Esophagus squamous epithelium (tissue), 5 donors: ENCODE measurements at places on chromosomes 2 and 18.

- DNase-seq, result no peak
Measured at GRCh38 chr2:733001-733400, 55.8 kb upstream of the TMEM18 start.

GRCh38 chr2:120466704-120467054 is 120.7 kb downstream of the INHBB start:
- DNase-seq, result no peak

DNA sequence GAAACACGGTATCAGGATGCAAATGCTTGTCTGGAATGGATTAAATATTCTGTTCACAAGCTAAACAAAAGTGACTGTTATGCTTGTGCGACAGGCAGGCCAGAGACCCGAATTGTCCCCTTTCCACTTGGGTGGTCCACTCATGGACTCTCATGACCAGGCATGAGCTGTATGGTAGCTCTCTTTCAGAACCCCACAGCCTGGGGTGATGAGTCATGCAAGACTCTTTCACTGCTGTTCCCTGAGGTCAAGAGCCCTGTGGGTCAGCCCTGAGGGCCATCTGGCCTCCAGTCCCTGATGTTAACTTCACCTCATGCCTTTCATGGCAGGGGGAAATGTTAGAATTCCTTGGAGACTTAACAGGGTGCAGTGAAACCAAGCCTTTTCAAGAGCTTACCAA is 13.7 kb upstream of the SAP130 start:
- DNase-seq, result no peak

- no peak for DNase-seq
Measured at GRCh38 chr2:191959209-191959608, 112.3 kb upstream of the CAVIN2 start.

DNA sequence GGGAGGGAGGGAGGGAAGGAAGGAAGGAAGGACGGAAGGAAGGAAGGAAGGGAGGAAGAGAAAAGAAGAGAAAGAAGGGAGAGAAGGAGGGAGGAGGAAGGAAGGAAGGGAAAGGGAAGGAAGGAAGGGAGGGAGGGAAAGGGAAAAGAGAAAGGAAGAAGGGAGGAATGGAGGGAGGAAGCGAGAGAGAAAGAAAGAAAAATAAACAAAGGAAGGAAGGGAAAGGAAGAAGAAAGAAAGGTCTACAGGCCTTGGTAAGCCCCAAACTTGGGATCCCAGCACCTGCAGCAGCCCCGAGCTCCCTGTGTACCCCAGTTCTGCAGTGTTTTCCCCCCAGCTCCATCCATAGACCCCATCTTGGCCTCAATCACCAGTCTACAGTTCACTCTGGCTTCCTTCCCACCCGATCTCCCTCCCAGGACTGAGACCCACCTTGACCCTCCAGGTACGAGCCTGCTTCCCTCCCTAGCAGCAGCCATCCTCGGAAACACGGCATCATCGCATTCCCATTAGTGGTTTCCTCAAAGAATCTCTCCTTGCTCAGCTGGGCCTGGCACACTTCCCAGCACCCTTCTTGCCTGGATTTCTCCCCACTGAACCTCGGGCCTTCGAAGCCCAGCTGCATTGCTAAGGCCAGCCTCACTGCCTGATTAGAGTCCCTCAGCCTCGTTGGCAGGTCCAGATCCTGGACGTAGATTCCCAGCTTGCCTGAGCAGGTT is 46.1 kb upstream of the SH3BP4 start:
- DNase-seq, result no peak
